Activated B cell treated with CpG ODN at 0.5 μM for 24 hours (primary cell): ENCODE measurements at places on chromosomes 6 and 20. TPM values are rescaled to one million over a fixed set of nuclear protein-coding genes. Genes with fewer than 3 reads are reported as not detected.

DNA sequence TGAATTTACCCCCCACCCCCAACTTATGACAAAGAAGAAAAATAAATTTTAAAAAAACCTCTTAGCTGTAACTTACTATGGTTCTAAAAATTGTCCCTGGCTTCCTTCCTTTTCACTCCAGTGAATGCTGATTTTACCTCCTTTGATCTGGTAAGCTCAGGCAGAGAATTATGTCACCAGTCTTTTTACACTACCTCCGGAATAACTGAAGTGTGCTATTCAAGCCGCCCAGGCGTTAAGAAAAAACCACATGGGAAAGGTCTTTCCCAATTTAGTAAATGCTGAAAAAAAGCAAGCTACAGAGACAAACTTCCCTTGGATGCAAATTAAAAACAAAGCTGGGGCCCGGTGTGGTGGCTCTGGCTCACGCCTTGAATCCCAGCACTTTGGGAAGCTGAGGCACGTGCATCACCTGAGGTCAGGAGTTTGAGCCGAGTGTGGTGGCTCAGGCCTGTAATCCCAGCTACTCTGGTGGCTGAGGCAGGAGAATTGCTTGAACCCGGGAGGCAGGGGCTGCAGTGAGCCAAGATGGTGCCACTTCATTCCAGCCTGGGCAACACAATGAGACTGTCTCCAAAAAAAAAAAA is 12.4 kb downstream of the SNX5 start:
- no peak for DNase-seq

DNA sequence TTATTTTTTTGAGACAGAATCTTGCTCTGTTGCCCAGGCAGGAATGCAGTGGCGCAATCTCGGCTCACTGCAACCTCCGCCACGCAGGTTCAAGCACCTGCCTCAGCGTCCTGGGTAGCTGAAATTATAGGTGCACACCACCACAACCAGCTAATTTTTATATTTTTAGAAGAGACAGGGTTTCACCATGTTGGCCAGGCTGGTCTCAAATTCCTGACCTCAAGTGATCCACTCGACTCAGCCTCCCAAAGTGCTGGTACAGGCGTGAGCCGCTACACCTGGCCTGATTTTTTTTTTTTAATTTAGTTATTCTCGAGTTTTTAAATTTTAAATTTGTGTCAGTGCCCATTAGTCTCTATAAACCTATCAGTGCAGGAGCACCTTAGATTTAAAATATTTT is 24.4 kb downstream of the ZNF133 start:
- no peak for DNase-seq

DNA sequence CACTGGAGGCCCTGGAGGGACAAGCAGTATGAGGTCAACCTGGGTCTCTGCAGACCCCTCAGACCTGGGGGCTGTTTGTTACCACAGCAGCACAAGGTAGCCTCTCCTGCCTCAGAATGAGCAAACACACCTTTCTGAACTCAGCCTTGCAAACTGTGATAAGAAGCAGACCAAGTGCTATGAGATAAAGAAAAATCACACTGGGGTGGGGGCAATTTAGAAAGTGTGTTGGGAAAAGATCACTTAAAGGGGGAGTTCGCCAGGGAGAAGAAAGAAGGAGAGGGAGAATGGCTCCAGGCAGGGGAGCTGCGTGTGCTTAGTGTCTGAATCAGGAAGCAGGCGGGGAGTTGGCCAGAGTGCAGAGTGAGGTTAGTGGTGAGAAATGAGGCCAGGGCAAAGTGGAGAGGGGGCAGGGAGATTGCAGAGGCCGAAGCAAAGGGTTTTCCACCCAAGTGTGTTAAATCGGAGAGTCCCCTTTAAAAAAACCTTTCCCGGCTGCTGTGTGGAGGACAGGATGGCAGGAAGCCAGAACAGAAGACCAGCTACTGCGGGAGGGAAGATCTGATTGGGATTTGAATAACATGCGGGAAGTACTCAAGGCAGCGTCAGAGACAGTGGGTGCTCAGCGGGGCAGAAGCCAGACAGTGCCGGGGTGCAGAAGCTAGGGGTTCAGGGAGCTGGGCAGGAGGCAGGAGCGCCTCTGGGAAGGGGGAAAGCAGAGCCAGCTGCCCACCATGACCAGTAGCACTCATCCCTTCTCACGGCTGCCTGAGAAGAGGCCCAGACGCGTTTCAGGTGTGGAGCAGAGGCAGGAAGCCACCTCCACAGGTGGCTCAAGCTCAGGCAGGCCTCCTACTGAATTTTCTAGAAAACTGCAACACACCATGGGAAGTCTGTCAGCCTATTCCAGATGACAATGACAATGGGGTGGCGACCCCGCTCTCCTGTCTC is 9.0 kb downstream of the ADA start:
- DNase-seq: no peak

Gene HLA-DRB5
- total RNA-seq: 196 and 199 TPM in 2 replicates

GRCh38 chr20:2101057-2101864 is at the start of gene STK35:
Gene STK35, plus strand, starts transcription at chr20:2101827. Its CDS starts 55 bp downstream, at chr20:2101882.
- DNase-seq: no peak

DNA sequence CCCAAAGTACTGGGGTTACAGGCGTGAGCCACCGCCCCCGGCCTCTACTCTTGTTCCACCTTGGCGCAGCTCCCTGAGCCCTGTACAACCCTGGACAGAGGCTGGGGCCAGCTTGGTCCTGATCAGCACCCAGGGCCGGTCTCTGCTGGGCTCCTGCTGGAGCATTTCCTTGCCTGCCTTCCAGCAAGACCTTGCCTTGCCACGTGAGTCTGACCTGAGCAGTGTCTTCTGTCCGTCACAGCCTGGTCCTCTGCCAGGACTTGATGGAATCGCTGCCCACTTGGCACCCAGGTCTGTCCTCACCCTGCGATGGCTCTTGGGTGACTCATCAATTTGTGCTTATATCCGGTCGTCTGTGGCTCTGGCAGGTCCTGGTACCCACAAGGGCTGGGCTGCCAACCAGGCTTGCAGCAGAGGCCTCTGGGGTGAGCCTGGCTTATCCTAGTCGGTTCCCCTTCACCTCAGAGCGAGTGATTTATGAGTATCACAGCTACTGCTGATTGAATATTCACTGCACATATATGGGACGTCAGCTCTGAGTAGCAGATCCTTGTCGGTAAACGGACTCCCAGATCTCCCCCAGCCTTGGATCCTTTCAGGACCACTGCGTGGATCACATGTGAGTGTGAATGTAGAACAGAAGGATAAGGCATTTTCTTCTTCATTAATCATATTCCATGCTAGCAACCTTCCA is 10.1 kb upstream of the SULF2 start:
- no peak for DNase-seq

Gene GABRR1
- total RNA-seq: not detected in 2 replicates

DNA sequence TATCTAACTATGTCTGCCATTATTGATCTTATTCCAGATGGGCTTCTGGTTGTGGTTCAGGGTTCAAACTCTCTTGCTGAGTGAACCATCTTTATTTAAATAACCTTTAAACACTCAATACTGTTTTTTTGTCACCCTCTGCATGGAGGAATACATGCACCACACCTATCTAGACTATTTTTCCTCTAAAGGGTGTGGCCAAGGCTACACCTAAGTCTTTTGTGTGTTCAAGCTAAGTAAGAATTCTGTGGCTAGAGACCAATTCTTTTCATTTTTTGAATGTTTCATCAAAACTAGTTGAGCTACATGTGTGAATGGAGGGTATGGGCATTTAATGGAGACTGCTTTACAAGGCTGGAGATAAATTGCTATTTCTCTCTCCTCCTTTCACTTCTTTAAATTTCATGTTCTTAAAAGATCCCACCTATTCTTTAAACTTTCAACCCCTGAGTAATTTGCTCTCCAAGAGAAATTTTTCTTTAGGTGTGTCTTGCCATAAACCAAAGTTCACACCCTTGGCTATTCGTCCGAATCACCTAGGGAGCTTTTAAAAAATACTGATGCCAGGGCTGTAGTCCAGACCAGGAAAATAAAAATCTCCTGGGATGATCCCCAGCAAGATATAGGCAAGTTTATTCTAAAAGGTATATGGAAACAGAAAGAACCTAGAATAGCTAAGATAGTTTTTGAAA is 24.8 kb upstream of the MBOAT1 start:
- no peak for DNase-seq

DNA sequence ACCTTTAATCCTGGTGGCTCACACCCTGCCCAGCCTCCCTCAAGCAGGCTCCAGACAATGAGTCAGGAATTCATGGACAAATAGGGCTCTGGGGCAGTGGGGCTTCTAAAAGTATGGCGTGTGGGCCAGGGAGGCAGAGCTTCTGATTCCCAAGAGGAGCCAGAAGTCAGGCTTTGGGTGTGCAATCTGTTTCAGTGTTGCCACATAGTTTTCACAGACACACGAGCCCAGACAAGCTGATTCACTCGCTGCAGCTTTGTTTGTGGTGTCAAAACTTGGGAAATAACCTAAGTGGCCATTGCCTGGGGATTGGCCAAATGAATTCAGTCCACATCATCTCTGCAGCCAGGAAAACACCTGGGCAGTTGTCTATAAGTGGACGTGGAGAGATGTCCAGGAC is 9.2 kb downstream of the PEDS1 start:
- no peak for DNase-seq

Gene TTK
- total RNA-seq: 1.9 and 2.3 TPM in 2 replicates

Gene IL20RA
- not detected in 2 replicates for total RNA-seq

- no peak for DNase-seq
Observed at GRCh38 chr20:63087236-63087871, 80.6 kb upstream of the BHLHE23 start.

GRCh38 chr20:10171864-10172751 is 46.5 kb upstream of the SNAP25 start:
- no peak for DNase-seq

- DNase-seq: no peak
Observed at GRCh38 chr6:52640916-52641315, 30.0 kb upstream of the TMEM14A start.

DNA sequence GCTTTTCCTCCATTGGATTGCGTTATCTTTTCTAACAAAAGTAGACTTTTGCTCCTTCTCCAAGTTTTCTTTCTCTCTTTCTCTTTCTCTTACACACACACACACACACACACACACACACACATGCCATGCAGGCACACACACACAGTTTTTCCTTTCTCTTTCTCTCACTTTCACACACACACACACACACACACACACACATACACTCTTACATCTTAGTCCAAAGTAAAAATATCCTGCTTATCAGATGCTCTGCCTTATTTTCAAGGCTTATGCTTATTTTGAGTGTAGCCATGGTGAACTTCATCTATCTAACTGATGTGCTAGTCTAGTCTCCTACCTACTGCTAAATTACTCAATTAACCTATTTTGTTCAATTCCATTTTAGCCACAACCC is 34.4 kb upstream of the RAB23 start:
- no peak for DNase-seq

DNA sequence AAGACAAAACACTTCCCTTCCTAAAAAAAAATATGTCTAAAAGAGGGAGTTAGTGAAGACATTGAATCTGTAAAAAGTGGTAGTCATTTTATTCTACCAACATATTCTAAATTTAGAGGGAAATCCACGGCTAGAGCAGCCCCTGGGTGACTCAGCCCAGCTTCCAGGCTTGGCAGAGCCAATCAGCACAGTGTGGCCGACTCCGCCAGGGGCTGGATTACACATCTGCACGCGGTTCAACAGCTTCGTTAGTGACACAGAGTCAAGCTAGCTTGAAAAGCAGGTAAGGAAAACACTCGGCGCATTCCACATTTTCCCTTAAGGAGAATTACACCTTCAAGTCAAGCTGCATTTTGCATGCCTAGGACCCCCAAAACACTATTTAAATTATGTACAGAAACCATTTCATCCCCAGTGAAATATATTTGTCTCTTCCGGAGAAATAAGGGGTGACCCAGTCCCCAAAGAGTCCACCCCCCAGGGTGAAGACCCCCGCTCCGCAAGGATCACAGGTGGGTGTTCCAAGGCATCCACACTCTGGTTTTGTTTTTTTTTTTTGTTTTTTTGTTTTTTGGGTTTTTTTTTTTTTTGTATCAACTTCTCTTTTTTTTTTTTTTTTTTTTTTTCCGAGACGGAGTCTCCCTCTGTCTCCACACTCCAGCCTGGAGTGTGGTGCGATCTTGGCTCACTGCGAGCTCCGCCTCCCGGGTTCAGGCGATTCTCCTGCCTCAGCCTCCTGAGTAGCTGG is 58.4 kb upstream of the ARID1B start:
- DNase-seq: no peak

DNA sequence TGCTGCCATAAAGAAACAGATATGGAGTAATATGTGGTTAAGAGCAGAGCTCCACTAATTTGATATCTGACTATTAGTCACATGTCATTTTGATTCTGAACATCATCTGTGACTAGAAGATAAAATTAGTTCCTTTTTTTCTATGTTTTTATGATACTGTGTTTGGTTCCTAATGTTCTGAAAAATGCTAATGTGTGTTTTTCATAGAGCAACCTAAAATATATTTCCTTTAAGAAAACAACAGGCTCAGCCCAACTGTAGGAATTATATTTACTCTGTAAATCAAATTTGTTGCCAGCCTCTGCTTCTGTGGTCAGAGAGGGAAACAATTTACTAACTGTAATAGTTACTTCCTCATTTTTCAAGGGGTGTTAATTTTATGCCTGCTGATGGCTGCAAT is 33.3 kb upstream of the TXLNB start:
- DNase-seq: no peak

DNA sequence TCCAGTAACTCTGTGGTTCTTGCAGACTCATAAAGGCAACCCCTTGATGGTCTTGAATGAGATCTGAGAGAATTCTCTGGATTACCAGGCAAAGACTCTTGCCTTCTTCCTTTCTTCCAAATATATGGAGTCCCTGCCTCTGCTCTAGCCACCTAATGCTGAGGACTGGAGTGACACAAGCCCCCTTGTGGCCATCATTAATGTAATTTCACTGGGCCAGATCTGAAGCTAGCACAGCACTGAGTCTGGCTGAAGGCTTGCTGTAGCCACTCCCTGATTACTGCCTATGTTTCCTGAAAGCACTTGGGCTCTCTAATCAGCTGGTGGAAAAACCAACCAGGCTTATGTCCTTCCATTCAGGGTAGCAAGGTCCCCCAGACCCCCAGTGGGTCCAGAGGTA is 559.3 kb upstream of the IRAK1BP1 start:
- no peak for DNase-seq

DNA sequence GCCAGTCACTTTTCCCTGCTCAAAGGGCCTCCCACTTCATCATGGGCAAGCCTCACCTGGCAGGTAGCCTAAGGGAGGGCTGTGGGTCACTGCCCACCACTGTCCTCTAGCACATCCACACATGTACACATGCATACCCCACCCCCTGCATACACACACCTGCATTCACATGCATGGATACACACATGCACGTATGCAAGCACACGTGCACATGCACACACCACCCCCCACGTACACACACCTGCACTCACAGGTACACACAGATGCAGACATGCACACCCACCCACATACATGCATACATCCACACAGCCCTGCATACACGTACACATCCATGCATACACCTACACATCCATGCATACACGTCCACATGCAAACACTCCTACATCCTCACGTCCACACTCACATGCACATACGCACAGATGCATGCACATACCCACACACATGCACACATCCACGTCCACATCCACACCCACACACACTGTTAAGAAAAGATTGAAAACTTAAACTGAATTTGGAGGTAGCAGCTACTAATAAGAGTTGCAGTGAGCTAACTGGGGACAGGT is 14.0 kb upstream of the EXOC2 start:
- DNase-seq: no peak

DNA sequence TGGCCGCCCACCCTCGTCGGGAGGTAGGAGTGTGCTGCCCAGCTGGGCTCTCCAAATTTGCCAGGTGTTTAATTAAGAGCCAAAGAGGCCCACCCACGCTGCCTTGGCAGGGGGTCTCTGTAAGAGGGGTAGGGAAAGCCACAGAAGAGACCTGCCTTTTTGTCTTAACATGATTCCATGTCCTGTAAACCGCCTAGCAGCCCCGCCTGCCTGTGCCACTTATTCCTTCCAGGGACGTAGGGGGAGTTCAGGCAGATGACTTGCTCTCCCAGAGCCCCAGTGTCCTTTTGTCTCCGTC is 2.1 kb downstream of the FAM210B start:
- DNase-seq: no peak
